Stimulated activated CD4-positive, alpha-beta T cell treated with anti-CD3 and anti-CD28 coated beads, Interleukin-15, amount 100 ng/mL, for 48 hours (primary cell): ENCODE measurements at places on chromosomes 7 and 10.

DNA sequence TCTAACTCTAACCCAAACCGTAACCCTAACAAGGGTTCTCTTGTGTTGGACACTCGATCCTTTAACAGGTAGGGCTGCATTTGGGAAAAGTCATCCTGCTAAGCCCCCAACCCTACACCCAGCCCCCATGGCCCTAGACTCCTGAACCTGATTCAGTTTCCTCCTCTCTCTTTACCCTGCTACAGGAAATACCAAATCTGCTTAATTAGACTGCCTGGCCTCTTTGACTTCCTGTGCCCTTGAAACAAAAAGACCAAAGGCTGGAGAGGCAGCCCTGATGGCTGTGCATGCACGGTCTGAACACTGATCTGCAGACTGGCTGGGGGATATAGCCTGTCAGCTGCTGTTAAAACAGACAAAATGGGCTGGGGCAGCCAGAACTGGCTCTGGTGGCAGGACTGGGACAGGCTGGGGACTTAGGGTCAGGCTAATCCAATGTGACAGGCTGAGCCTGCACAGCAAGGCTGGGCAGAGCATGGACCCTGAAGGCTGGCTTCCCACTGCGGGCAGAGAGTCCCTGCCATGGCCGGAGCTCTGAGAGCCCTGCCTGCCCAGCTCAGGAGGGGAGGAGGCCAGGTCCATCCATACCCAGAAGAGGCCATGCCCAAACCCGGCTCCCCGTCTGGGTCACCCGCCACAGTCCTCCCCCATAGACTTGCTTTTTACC lies 51.0 kb upstream of the MSMB start:
- no peak for DNase-seq

DNA sequence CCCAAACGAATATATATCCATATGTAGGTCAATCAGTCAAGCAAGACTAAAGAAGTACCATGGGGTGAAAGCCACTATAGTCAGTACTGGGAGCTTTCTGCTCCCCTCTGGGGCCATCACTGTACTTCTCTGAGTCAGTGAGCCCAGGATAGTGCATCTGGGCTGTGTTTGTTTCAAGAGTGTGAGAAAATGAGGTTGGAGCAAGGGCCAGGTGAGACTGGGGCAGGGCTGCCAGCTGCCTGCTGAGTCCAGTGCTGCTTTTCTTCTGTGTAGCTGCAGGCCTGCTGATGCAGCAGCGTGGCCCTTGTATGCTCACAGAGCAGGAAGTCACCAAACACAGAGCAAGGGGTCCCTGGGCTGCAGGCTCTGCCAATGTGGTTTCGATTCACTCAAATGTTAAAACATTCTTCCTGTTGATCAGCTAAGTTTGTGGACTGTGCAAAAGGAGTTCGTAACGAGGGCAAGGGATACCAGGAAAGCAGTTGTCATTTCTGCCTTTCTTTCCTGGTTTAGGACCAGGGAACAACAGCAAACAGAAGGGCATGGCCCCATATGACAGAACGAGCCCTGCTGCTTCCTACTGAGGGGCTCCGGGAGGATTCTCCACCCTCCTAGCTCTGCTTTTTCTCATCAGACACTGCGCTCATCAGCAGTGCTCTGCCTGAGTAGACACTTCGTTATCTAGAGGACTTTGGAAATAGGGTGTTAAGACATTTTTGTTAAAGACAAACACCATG lies 65.4 kb upstream of the TNS3 start:
- no peak for DNase-seq

DNA sequence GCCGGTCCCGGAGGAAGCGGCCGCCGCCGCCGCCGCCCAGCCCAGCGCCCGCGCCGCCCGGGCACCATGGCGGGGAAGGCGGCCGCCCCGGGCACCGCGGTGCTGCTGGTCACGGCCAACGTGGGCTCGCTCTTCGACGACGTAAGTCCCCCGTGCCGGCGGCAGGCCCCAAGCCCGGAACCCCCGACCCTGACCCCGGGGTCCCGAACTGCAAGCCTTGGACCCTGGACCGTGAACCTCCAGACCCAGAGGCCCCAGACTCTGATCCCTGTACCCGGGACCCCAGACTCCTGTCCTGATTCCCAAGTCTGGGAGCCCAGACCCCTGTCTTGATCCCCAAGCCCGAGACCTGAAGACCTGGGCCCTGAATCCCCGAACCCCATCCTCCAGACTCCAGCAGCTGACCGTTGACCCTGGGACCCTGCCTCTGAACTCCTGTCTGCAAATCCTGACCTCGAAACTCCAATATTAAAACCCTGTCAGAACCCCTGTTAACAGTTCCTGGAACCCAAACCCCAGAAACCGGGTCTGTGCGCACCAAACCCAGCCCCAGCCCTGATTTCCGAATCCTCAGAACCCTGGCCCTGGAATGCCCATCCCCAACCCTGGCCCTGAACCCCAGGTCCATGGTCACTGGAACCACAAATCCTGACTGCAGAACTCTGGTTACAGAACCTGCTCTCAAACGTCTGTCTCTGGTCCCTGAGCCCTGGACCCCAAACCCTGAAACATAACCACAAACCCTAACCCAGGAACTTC lies 623 bp downstream of the INPP5A start:
- DNase-seq = no peak

GRCh38 chr7:90396420-90396819 lies 6.8 kb upstream of the CLDN12 start:
- DNase-seq = no peak

- DNase-seq = no peak
These were observed 107.2 kb upstream of the STEAP1B start for GRCh38 chr7:22607180-22607579.

GRCh38 chr10:96794836-96795733 lies 37.0 kb upstream of the LCOR start:
- no peak for DNase-seq

DNA sequence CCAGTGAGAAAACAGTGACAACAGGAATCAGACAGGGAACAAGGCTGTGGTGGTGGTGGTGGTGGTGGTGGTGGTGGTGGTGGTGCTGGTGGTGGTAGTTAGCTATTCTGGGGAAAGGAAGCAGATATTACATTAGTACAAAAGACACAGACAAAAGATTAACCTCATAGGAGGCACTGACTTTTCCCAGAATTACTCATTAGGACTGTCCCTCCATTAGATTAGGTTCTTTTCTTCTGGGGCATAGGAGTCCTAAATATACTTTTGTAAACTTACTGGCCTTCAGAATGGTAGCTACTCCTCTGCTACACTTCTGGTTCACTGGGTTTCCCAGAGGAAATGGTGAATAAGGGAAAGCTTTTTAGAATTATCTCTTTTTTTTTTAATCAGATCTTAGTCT lies 156.6 kb upstream of the SEMA3D start:
- DNase-seq = no peak

DNA sequence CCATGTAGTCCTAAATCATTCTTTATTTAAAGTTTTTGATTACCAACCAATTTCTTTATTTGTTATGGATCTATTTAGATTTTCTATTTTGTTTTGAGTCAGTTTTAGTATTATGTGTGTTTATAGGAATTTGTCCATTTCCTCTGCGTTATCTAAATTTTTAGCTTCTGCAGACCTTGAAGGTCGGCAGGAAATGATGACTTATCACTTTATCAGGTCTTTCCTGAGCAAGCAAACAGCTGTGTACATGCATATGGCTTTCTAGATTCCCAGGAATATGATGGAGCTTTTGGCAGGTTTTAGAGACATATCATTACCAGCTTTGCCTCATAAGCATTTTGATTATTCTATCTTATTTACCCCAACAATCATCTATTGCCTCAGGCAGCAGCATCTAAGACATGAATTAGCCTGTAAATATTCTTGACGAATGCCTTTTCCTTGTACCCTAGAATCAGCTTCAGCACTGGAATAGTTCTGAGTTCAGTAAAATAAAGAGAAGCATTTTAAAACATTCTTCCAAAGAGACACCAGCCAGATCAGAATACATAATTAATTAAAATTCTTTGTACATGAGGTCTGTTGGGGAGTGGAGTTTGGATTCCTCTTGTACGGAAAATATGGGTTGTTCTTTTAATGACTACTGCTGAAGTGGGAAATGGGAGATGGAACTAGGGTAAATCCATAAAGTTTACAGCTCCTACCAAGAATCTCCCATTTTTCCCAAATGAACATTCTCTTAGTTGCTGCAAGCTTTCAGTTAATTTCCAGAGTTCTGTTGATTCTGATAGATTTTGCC lies 408.8 kb upstream of the SEMA3C start:
- no peak for DNase-seq

- DNase-seq = no peak
These were observed 56.8 kb downstream of the PPP1R3C start for GRCh38 chr10:91576096-91576545.
